AG04450 (cell line): ENCODE measurements at places on chromosomes 2 and 18. TPM values are rescaled to one million over a fixed set of nuclear protein-coding genes. Genes with fewer than 3 reads are reported as not detected.

RESP18 gene
- polyA plus RNA-seq: not detected in 2 replicates

NT5DC4 gene
- not detected in 2 replicates for polyA plus RNA-seq

ALLC gene
- not detected in 2 replicates for polyA plus RNA-seq

GPR35 gene
- 0.05 and 0.06 TPM in 2 replicates for polyA plus RNA-seq

MAL gene
- polyA plus RNA-seq: not detected in 2 replicates

GPR45 gene
- polyA plus RNA-seq: not detected in 2 replicates

ADRA2B gene
- polyA plus RNA-seq: not detected in 2 replicates

NTSR2 gene
- not detected in 2 replicates for polyA plus RNA-seq

CKAP2L gene
- 2.9 and 4.4 TPM in 2 replicates for polyA plus RNA-seq

ZNF396 gene
- polyA plus RNA-seq: 0.78 and 1.1 TPM in 2 replicates

EGR4 gene
- not detected in 2 replicates for polyA plus RNA-seq

PPP3R1 gene
- 21.2 and 24.9 TPM in 2 replicates for polyA plus RNA-seq

EFEMP1 gene
- 376 and 423 TPM in 2 replicates for polyA plus RNA-seq

GNAL gene
- 0.46 and 0.51 TPM in 2 replicates for polyA plus RNA-seq

LDLRAD4 gene
- not detected in 2 replicates for polyA plus RNA-seq

CPO gene
- polyA plus RNA-seq: 0.12 TPM in 1 of 2 replicates, not detected in the other

GRCh38 chr2:219615036-219615435, 12.4 kb upstream of the SLC4A3 start:
- DNase-seq: no peak

GRCh38 chr18:76619621-76620315, 124.7 kb upstream of the ZNF516 start:
- DNase-seq: no peak

- DNase-seq: no peak
These were observed 73.4 kb downstream of the CCDC150 start for GRCh38 chr2:196712867-196713266.

- no peak for DNase-seq
These were observed 1.7 kb downstream of the TMSB10 start for GRCh38 chr2:84906900-84907714.

GRCh38 chr2:62725712-62726055, 20.2 kb downstream of the EHBP1 start:
- DNase-seq: no peak

DNA sequence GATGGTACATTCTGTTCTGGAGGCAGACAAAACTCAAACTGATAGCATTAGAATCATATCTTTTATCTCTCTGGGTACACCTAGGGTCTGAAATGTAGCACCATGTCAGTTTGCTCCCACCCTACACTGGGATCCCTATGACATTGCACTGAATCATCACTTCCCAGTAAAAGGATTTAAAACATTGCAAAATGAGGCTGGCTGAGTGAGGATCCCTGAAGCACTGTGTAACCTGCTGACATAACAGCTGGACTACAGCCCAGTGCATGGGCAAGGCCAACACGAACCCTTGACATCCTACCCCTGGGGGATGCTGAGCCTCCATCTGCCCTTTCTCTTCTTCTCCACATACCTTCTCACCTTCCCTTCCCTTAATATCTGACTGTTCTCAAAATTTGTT, 253.2 kb downstream of the TTC32 start:
- DNase-seq: peak; percentile 39

DNA sequence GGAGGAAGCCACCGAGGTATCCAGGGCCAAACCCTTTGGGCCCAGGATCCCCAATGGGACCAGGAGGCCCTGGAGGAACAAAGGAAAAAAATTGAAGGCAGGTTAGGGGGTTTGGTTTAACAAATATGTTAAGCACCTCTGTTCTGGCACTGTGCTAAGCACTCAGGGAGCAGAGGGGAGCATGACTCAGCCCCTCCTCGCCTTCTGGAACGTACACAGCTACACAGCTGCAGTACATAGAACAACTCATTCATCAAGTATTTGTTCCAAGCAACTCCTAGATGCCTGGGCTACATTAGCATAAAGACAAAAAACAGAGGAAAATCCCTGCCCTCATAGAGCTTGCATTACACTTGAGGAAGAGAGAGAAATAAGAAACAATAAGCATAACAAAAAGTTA, 153.6 kb downstream of the COL4A4 start:
- peak; percentile 21 for DNase-seq

DNA sequence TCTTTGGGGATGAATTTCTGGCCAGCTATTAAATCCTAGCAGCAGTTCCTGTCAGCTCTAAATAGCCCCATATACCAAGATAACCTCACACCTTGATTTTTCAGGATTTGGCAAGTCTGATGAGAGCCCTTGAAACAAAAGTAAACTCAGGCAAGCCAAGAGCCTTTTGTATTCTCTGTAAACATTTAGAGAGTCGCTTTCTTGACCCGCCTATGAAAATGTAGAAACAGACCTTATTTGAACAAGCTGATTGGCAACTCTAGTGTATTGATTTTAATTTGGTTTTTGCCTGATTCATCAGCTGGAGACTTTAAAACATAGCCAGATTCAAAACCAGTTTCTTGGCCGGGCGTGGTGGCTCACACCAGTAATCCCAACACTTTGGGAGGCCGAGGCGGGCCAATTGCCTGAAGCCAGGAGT, 43.4 kb downstream of the CABLES1 start:
- DNase-seq: no peak

DNA sequence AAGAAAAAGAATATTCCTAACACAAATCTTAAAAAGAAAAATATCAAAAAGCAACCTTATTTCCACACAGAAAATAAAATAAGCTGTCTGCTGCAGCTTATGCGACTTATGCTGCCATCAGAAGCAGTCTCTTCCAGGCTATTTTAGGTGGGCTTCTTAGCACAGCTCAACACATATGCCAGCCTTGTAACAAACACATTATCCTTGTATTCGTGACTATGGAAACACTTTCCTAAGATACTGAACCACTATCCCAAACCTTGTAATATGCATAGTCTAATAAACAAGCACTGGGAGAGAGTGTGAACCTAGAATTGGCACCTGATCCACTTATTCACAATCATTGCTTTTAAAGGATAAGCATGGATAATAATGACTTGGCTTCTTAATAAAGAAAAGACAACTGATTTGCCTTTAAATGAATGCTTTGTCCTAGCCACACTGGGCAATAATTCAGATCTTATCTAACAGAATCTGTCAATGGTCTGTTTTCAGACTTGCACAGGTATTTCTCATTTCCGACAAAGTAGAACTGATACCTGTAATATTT, 40.0 kb upstream of the RNU4ATAC start:
- DNase-seq: no peak

- no peak for DNase-seq
These were observed 11.1 kb upstream of the CYS1 start for GRCh38 chr2:10091182-10091888.

- no peak for DNase-seq
These were observed 108.1 kb upstream of the CD302 start for GRCh38 chr2:159905926-159906714.

DNA sequence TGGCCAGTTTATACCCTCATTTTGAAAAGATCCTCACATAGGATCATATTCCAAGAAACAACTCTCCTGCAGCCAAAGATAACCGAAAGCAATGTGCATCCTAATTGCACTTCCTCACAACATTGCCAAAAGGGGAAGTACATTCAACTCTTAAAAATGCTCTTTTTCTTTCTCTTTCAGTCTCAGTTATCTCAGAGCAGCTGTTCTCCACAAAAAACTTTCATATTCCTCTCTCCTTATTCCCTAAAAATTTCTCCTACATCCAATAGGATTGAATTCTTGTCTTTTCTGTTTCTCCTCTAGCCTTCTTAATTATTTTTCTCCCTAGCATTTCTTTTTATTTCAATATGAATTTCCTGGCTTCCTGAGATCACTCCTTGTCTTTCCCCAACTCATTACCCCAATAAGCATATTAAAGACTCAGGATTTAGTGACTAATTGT, 7.4 kb upstream of the VRK2 start:
- DNase-seq: no peak

DNA sequence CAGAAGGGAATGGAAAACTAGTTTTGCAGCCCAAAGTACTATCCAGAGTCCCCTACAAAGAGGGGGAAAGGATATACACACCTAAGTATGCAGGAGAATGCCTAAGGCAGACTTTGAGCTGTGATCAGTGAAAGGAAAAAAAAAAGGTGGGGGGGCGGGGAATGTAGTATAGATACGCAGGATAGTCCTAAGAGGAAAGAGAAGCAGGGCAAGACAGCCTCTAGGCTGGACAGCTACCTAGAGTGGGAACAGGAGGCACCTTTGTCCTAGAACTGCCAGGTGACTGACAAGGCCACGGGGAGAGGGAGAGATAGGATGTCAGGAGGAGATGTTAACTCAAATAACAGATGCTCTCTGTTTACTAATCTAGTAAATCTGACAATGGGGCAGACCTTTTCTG, 6.0 kb downstream of the REEP1 start:
- no peak for DNase-seq

DNA sequence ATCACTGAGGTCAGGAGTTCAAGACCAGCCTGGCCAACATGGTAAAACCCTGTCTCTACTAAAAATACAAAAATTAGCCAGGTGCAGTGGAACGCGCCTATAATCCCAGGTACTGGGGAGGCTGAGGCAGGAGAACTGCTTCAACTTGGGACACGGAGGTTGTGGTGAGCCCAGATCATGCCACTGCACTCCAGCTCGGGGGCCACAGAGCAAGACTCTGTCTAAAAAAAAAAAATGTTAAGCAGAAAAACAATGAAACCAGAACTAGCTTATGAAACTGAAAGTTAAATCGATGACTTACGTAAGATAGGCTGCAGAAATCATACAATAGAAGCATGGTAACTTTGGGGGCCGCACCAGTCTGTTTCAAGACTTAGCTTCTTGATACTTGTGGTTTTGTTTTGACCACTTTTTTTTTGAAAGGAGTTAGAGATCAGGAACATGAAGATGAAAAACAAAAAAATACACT, 6.2 kb upstream of the GPR155 start:
- no peak for DNase-seq

DNA sequence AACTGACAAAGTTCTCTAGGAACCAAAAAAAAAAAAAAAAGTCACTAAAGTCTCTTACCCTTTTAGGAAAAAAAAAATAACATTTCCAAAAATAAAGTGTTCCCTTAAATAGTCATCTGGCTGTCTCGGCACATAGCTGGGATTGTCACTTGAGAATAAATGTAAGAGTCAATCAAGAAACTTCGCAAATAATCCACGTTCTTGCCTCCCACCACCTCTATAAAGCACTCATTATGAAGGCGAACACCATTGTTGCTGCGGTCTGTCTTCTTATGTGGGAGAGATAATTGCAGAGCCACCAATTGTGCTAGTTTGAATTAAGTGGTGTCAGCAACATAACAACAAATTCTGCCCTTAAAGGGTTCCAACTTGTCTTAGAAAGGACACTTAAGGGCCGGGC, 163.7 kb downstream of the FBXO15 start:
- DNase-seq: no peak

DNA sequence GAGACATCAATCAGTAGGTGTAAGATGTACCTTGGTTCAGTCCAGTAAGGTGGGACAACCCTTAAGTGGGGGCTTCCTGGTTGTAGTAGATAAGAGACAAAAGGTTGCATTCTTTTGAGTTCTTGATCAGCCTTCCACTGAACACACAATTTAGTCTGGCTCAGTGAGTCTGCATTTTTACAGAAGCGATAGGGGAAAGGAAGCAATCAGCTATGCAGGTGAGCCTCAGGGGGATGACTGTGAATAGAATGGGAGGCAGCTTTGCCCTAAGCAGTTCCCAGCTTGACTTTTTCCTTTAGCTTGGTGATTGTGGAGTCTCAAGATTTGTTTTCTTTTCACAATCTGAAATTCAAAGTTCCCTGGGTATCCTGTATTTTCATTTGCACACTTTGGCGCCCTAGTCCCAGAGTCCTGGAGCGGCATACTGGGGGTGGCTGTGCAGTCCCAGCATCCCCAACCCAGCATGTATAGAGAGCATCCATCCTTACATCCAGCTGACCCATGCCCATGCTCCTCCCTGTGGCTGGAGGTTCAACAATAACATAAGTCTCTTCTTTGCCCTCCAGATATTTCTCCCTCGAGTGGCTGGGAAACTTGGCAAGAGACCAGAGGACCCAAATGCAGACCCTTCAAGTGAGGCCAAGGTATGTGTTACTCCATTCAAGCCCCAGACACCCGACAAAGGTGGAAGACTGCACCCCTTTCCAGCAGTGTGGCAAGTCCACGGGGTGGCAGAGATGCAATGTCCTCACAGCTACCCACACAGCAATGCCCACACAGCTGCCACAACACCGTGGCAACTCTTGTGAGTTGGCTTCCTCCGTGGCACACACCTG, 20.1 kb upstream of the PRLH start:
- no peak for DNase-seq

- DNase-seq: no peak
These were observed 198.9 kb downstream of the AGAP1 start for GRCh38 chr2:235692671-235693171.

DNA sequence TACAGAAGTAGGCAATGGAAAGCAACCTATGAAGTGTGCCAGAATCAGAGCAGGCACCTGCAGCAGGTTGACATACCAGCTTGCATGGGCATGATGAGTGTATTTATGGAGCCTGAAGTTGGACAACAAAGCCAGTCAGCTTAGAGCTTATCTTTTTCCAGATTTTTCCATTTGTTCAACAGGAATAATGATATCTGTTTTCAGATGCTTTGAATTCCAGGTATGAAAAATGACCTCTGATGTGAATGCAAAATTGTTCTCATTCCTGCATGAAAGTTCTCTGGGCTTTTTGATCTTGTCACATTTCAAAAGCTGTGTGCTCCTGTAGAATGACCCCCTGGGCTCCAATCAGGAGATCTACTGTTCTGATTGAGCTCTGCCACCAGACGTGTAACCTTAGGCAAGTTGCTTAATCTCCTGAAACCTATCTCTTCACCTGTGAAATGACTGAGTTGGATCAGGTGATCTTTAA, 38.2 kb upstream of the VIT start:
- no peak for DNase-seq
